ENCODE measurements at places on chromosomes 12 and 14.
A peak's percentile ranks its signal among the peaks of the same experiment; 100 is the strongest.

DNA sequence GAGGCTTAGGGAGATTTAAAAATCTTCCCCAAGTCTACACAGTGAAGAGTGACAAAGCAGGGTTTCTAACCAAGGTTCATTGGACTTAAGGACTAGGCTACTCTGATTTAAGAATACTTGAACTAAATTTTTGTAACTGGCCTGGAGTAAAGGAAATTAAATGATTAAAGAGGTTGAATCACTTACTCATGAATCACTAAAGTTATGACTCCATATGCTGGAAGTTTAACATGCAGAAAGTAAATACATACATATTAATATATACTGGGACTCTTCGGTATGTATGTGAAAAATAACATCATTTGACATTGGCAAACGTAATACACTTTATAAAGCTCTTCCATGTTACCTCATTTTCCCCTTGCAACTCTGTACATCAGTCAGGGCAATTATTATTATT is 322.9 kb downstream of the KCNH5 start:
- no peak for DNase-seq

GRCh38 chr12:34396006-34396860 is 373.9 kb downstream of the ALG10 start:
- DNase-seq = peak; percentile 6

- no peak for DNase-seq
Measured at GRCh38 chr14:76812093-76812421, 625 bp downstream of the ANGEL1 start.

DNA sequence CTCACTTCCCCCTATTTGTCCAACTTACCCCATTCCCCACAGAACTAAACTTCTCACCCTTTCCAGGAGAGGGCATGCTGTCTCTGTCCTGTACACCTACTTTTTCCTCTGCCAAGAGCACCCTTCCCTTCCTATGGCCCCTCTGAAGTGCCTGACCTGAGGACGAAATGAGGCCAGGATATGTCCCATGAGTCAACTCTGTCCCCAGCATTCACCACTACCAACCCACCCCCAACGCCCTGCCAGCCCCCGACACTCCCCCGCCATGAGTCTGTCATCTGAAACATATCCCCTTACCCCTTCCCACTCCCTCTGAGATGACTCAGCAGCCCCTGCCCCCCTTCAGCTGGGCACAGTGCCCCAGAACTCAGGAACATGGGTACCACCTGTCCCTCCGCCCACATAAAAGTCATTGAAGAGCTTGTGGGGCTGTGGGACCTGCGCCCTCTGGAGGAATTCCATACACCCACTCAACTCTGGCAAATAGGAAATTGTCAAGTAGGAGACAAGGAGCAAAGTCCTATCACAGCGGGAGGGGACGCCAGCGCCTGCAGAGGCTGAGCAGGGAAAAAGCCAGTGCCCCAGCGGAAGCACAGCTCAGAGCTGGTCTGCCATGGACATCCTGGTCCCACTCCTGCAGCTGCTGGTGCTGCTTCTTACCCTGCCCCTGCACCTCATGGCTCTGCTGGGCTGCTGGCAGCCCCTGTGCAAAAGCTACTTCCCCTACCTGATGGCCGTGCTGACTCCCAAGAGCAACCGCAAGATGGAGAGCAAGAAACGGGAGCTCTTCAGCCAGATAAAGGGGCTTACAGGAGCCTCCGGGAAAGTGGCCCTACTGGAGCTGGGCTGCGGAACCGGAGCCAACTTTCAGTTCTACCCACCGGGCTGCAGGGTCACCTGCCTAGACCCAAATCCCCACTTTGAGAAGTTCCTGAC is 26.3 kb downstream of the ITGA7 start:
- DNase-seq = no peak

- no peak for DNase-seq
Measured at GRCh38 chr12:39065455-39065854, 160.1 kb upstream of the CPNE8 start.

GRCh38 chr12:102374190-102374589 is 106.2 kb downstream of the IGF1 start:
- DNase-seq = no peak

DNA sequence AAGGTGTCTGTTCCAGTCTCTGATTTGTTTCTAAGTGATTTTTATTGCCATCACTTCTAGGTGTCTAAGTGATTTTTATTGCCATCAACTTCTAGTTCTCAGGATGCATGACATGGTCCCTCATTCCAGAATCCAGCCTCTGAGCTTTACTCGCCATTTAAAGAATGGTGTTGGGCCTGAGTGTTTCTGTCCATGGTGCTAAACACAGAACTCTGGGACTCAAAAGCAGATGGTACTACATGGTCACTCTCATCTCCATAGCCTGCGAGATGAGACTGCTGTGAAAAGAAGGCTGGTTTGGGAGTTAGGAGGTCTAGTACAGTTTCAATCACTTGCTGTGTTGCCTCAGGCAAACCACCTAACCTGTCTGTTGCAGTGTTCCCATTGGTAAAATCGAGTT is 276.6 kb downstream of the NRXN3 start:
- DNase-seq = no peak

- no peak for DNase-seq
Measured at GRCh38 chr12:105733579-105733978, 403.1 kb downstream of the C12orf75 start.

DNA sequence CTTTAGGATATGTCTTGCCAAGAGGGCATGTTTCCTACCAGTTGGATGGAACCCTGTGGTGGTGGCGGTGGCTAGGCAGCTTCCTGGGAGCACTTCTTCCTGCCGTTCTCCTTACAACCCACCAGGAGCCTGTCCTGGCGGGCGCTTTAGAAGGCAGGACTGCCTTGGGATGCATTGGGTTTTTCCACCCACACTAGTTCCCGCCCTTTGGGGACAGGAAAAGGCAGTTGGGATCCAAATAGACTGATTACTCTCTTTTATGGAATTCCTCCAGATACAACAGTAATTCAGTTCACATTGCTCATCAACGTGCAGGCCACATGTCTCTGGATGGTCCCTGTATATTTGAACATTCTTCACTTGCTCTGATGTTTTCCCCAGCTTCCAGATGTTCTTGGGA is 305.7 kb upstream of the SSTR1 start:
- DNase-seq = no peak

DNA sequence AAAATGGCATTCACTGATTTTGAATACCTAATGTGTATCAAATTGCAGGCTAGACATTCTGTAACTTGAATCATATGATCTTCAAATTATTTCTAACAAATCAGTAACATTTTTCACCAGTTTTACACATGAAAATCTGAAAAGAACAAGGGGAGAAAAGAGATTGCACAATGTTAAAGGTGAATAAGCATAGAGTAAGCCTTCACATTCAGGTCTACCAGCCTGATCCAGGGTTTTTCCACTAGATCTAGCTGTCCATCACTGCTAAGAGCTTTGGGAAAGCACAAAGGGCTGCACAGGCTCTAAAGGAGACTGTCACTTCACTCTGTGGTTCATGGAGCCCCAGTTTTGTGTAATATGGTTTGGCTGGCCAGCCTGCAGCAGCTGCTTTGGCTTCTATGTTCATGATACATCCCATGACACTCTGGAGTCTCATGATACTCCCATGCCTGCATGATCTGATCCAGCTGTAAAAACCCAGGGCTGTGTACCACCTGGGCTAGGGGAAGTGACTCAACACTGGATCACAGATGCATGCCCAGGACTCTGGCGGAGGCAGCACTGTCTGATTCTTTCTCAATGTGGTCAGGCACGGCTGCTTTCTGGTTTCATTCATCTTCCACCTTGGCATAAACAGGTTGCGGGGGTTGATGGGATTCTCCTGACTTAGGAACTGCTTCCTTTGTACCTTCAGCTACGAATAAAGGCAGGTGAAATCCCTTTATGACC is 859.7 kb downstream of the GALC start:
- no peak for DNase-seq

GRCh38 chr14:87888136-87888999 is 104.6 kb downstream of the GALC start:
- no peak for DNase-seq

DNA sequence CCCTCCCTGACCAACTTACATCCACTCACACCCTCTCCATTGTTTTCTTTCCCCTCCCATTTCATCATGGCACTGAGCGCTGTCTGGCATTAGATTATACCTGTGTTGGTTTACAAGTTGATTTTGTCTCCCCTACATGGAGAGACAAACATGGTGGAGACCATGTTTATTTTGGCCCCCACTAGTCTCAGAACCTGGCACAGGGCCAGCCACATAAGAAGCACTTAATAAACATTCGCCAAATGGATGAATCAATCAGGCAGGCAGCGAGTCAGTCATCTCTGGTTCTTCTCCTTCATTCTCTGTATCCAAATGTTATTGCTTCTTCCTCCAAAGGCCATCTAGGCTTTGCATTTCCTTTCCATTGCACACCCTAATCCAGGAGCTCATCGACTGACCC is 177.4 kb downstream of the DPF3 start:
- DNase-seq = no peak

GRCh38 chr12:57370696-57371095 is 60.1 kb downstream of the R3HDM2 start:
- DNase-seq = no peak

GRCh38 chr12:46402451-46402850 is 29.9 kb upstream of the SLC38A2 start:
- DNase-seq = no peak

GRCh38 chr12:220491-220890 is 6.5 kb upstream of the SLC6A12 start:
- no peak for DNase-seq

- DNase-seq = no peak
Measured at GRCh38 chr12:16833376-16834015, 227.5 kb upstream of the LMO3 start.

DNA sequence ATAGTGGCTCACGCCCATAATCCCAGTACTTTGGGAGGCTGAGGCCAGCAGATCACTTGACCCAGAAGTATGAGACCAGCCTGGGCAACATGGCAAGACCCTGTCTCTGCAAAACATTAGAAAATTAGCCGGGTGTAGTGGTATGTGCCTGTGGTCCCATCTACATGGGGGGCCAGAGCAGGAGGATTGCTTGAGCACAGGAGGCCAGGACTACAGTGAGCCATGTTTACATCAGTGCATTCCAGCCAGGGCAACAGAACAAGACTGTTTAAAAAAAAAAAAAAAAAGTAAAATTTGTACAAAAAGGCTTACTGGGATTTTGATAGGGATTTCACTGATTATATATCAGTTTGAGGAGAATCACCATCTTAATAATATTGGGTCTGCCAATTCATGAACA is 7.8 kb downstream of the HCFC2 start:
- no peak for DNase-seq

DNA sequence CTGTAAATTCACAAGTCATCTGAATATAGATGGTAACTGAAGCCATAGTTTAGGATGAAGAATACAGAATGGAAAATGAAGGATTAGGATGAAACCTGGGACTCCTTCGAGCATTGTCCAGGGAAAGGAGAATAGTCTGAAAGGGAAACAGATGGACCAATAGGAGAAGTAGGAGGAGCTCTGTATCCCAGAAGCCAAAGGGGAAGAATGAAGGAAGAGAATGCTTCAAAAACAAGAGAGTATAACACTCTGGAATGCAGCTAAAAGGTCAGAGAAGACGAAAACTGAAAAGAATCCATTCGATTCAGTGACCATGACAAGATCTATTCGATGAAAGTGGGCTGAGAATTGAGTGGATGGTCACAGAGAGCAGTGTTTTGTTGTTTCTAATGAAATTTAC is 1.0 kb downstream of the GMFB start:
- DNase-seq = no peak

DNA sequence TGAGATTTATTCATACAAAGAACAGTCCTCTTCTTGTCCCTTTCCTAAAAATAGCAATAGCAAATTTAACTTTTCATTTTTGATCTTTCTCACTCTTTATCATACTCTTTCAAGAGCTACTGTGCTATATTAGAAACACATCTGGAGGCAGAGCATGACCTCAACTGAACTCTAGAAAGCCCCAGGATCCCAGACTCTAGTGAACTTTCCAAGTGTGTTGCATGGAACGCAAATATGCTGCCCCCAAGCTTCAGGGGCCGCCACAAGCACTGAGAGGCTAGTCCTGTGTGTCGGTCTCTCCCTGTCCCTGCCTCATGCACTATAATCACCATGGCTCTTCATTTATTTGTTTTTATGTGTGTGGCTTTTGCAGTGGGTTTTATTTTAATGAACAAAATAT is 38.7 kb upstream of the ZNF641 start:
- DNase-seq = no peak

- DNase-seq = no peak
Measured at GRCh38 chr12:125518074-125518473, 452.8 kb downstream of the AACS start.

DNA sequence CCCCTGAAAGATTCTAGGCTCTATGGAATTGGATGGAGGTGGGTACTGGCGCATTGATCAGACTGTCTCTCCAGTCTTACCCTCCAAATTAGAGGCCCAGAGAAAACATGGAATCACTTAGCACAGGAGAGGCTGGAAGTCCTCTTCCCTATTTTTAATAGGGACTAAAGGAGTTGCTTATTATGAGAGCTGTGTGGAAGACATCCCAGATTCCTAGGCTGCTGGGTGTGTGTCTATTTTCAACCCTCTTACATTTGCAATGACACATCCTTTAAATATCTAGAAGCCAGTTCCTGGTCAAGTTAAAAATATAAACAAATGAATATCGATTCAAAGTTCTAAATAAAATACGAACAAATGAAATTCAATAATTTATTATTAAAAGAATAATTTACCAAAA is 58.3 kb upstream of the ARID2 start:
- no peak for DNase-seq

GRCh38 chr12:89893972-89894706 is 185.5 kb upstream of the ATP2B1 start:
- DNase-seq = no peak

- no peak for DNase-seq
Measured at GRCh38 chr14:98701377-98701776, 570.6 kb downstream of the BCL11B start.

- no peak for DNase-seq
Measured at GRCh38 chr12:91991399-91992187, 154.1 kb downstream of the BTG1 start.

- DNase-seq = no peak
Measured at GRCh38 chr14:70788898-70789297, 20.4 kb downstream of the MAP3K9 start.
